Neural progenitor cell (in vitro differentiated cells): ENCODE measurements at places on chromosomes 5 and 9. TPM values are rescaled to one million over a fixed set of nuclear protein-coding genes. Genes with fewer than 3 reads are reported as not detected.

GRCh38 chr9:92341578-92341977 lies 15.8 kb downstream of the CENPP start:
- DNase-seq, result no peak
- H3K27me3 ChIP-seq, result no peaks in the 10 kb centered on the region
- H3K27ac ChIP-seq, result no peak overlapping the region
- no peak overlapping the region for H3K4me3 ChIP-seq
- H3K36me3 ChIP-seq, result no peaks in the 10 kb centered on the region
- H3K4me1 ChIP-seq, result no peaks in the 10 kb centered on the region

DNA sequence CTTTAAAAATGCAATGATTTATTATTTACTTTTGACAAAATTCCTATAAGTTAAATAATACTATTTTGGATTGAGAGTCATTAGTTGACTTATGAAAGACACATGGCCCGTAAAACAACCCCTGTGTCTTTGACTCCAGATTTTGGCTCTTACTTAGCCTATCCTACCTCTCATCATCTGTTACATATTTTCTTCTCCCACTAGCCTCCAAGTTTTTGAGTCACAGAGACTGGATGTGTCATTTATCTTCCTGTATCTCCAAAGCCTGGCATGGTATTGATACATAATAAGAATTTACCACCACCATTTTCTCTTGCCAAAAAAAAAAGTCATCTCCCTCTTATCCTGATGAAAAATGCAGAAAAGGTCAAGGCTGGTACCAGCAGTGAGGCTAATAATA lies 99.9 kb downstream of the GABRB2 start:
- no peaks in the 10 kb centered on the region for H3K4me1 ChIP-seq
- DNase-seq, result no peak
- H3K36me3 ChIP-seq, result no peaks in the 10 kb centered on the region

The TMCO6 gene
- 17.8 and 106 TPM in 2 replicates for total RNA-seq

The ADGRD2 gene
- 0.13 and 0.43 TPM in 2 replicates for total RNA-seq
